T follicular helper cell (primary cell): ENCODE measurements at places on chromosomes 6 and 20.

DNA sequence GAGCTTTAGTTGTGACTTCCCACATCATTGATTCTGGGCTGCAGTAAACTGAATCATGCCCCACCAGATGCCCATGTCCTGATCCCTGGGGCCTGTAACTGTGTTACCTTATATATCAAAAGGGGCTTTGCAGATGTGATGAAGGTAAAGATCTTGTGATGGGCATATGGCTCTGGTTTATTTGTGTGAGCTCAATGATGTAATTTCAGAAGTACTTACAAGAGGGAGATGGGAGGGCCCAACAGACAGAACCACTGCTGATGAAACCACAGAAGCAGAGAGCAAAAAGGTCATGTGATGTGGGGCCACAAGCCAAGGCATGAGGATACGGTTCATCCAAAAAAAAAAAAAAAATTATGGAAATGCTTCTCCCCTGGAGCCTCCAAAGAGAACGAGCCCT, 118.7 kb downstream of the TOX2 start:
- DNase-seq = no peak

- no peak for DNase-seq
Observed at GRCh38 chr6:157693867-157694266, 129.2 kb upstream of the SNX9 start.

- DNase-seq = no peak
Observed at GRCh38 chr6:158338311-158339112, 26.2 kb downstream of the TULP4 start.

- no peak for DNase-seq
Observed at GRCh38 chr6:116767715-116768114, 2.2 kb upstream of the FAM162B start.

DNA sequence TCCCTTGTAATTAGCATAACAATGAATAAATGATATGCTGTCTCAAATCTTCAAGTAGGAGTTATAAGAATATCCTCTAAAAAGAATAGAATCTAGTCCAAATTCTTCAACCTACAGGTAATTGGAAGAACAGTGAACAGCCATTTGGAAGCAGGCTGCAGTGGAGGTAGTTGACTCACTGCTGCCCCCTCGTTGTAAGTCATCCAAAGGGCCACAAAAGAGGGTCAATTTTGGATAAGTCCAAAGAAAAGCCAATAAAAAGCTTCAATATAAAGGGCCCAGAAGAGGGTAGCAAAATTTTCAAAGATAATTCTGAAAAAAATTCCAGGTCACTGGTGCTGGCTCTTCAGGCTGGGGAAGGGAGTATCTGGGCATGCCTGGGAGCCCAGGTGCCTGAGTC, 60.8 kb upstream of the SSTR4 start:
- no peak for DNase-seq

GRCh38 chr6:33610779-33611732, 10.1 kb upstream of the ITPR3 start:
- DNase-seq = no peak

GRCh38 chr6:22657352-22657980, 88.1 kb downstream of the HDGFL1 start:
- DNase-seq = no peak

DNA sequence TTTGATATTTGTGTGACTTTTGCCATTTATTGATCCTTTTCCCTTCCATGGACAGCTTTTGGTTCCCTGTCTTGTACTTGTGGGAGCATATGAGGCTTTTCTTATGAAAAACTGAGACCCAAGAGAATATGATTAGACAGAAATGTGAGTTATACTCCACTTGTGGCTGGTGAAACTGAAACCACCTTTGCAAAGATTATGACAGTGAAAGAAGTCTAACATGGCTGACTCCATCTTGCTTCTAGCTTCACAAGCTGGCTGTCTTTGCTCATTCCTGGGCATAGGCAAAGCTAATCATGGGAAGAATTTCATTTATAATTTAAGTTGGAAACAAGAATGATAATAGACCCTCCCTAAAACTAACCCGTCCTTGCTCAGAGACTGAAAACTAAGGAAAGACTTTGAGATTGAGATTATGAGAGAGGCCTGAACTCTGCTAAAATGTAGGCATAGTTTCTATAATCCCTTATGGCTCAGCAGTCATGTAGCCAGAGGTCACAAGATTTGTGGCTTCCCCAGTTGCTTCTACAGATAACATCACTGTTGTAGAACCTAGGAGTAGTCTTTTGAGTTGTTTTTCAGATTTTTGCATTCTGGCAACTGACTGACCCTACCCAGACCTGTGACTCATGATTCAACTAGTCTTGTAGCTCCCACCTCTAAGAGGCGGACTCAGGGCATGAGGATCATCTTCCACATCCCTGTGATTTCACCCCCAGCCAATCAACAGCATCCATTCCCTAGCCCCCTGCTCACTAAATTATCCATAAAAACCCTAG, 50.9 kb upstream of the CD2AP start:
- DNase-seq = no peak

GRCh38 chr6:45665859-45666258, 288.1 kb upstream of the SUPT3H start:
- no peak for DNase-seq

DNA sequence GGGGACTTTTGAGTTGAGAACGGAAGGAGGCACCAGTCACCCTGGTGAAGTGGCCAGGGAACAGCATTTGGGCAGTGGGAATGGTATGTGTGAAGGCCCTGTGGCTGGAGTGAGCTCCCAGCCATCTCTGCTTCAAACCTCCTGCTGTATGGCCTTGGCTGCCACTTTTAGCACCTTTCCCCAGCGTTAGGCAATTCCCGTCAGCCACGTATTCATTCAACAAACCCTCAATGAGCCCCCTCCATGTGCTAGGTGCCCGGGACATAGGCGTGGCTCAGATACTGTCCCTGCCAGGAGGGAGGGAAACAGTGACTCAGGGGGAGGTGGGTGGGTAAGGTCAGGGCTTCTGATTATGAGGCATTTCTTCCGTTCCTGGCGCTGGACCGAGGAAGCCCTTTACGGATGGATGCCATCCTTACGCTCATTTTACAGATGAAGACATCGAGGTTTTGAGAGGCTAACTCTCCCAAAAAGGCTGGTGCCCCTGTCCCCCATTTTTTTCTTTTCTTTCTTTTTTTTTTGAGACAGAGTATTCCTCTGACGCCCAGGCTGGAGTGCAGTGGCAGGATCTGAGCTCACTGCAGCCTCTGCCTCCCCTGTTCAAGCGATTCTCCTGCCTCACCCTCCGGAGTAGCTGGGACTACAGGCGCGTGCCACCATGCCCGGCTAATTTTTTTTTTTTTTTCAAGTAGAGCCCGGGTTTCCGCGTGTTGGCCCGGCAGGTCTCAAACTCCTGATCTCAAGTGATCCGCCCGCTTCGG, 37.5 kb downstream of the SRC start:
- DNase-seq = no peak

- DNase-seq = no peak
Observed at GRCh38 chr20:63534831-63535651, 2.1 kb downstream of the PTK6 start.

DNA sequence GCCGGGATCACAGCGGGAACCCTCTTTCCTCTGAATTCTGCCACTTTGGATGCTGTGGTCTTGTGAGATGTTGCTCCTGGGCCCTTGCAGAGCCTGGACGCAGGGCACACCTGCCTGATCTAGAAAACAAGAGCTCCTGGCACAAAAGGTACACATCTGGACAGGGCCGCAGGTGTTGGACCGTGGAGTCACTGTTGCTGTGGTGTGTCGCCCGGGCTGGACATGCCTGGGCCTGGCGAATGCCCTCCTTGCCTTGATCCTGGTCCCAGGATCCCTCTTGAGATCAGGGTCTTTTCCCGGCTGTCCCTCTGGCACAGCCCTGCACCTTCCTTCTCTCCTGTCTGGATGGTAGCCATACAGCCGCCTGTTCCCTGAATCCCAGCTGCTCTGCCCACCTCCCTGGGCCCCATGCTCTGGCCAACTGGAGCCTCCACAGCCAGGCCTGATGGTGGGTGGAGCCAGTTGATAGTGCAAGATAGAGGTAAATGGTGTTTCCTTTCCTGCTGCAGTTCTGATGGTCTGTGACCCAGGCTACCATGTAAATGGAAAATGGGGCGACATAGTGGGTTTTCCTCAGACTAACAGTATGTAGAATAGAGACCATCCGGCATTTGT, 5.0 kb downstream of the FOXP4 start:
- DNase-seq = no peak

DNA sequence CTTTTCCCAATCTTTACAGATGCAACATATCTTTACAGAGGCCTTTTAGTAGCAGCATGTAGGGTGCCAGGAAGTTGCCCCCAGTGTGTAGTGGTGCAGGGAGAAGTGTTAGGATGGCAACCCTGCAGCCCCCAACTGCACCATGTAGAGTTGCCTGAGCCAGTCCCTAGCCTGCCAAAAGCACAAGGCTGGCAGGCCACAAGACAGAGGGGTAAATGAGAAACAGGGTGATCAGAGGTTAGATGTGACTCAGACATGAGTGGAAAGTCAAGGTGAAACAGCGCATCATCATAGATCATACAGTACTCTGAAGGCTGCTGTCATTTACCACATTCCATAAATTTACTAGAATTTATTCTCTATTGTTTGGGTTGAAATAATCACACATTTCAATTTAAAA, 467.5 kb downstream of the PRKN start:
- DNase-seq = no peak

- no peak for DNase-seq
Observed at GRCh38 chr20:10857352-10858070, 183.7 kb upstream of the JAG1 start.

DNA sequence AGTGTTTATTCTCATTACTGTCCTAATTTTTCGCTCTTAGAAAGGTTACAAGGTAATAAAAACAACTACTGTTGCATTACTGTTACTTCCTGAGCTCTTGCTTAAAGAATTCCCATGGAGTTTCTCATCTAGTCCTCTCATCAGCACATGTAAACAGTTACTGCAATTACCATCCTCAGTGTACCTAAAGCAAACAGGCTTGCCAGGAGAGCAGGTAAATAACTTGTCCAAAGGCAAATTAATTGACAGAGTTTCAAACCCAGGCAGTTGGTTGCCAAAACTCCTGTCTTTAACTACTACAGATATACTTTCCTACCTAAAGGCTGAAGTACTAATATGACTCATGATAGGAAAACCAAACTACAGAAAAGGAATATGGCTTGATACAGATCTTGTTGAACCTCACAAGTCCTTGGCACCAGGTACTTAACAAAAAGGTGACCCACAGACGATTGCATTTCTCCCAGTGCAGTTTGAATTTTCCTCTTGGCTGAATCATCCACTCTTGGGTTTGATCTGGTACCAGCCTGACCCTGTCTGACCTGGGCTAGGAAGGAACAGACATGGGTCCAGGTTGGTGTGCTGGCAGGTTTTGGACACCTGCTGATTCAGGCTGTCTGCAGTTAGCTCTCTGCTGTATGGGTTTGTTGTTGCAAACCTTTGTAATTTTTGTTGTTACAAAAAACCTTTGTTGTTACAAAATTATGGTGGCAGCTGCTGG, 153.0 kb downstream of the CFAP61 start:
- DNase-seq = no peak

- DNase-seq = no peak
Observed at GRCh38 chr20:60295214-60295613, 337.0 kb downstream of the CDH26 start.

- no peak for DNase-seq
Observed at GRCh38 chr6:157510323-157511188, 129.6 kb downstream of the ZDHHC14 start.

- no peak for DNase-seq
Observed at GRCh38 chr6:167462514-167463312, 137.8 kb downstream of the TTLL2 start.

DNA sequence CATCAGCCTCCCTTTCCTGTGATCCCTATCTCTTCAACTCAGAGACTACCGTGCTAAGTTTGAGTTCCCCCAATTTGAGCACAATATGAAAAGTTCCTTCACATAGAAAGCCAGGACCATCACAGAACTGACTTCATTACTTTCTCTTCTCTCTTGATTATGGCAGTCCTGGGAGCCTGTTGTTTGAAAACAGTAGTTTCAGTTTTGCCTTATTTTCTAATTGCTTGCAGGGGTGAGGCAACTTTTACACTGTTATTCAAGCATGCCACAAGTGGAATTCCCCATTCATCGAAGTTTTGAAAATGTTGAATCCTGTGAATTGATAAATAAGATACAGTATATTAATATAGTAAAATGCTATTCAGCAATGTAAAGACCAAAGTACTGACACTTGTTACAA, 569.7 kb upstream of the MARCKS start:
- DNase-seq = no peak

DNA sequence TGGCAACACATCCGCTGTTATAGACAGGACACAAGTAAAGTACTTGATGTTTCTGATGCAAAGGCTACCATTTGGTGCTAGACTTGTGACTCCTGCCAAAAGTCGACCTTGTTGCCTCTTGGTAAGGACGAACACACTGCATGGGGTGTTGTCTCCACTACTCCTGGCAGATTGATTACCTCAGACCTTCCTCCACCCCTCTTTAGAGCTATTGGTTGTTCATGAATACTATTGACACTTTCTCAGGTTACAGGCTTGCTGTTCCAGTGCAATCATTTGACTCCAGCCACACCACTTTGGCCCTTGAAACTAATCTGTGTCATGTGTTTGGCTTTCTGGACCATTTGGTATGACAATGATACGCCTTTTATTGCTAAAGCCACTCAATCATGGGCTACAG, 62.3 kb downstream of the TRMT11 start:
- DNase-seq = no peak

GRCh38 chr6:24630856-24631505, 15.0 kb downstream of the KIAA0319 start:
- no peak for DNase-seq

DNA sequence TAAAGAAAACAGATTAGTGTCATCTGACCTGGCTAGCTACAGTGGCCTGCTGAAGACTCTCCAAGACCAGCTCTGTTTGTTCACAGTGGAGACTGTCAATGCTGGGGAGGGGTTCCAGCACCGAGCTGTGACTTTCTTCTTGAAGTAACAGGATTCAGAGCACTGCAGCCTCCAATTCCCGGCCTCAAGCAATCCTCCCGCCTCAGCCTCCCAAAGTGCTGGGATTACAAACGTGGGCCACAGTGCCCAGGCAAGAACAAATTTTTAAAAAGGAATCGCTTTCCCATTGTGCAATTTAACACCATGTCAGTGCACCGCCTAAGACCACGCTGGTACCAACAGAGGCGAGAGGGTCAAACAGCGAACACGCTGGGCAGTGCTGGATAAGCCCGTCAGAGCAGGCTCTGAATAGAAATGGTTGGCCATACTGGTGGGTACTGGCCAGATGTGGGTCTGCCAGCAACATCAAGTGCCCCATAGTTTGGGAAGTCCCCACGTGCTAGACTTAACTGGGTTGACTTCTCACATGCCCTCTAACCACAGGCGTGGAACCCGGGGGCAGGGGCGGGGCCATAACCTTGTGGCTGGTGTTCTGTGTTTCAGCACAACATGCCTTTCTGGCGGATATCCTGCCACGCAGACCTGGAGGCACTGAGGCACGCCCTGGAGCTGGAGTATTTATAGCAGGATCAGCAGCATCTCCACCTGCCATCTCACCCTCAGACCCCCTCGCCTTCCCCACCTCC, 168.9 kb downstream of the ZMYND8 start:
- no peak for DNase-seq

GRCh38 chr6:50608421-50608820, 104.9 kb upstream of the TFAP2D start:
- no peak for DNase-seq

- peak; percentile 83 for DNase-seq
Observed at GRCh38 chr6:33312361-33313104, 1.3 kb downstream of the TAPBP start.
